ENCODE measurements at places on chromosomes 6 and 20.
A peak's percentile ranks its signal among the peaks of the same experiment; 100 is the strongest.

- DNase-seq: no peak
Measured at GRCh38 chr20:19375395-19375794, 163.0 kb downstream of the SLC24A3 start.

- DNase-seq: no peak
Measured at GRCh38 chr6:81801489-81801888, 49.0 kb upstream of the TENT5A start.

GRCh38 chr6:138231381-138231886, 13.1 kb upstream of the PBOV1 start:
- DNase-seq: peak; percentile 62

DNA sequence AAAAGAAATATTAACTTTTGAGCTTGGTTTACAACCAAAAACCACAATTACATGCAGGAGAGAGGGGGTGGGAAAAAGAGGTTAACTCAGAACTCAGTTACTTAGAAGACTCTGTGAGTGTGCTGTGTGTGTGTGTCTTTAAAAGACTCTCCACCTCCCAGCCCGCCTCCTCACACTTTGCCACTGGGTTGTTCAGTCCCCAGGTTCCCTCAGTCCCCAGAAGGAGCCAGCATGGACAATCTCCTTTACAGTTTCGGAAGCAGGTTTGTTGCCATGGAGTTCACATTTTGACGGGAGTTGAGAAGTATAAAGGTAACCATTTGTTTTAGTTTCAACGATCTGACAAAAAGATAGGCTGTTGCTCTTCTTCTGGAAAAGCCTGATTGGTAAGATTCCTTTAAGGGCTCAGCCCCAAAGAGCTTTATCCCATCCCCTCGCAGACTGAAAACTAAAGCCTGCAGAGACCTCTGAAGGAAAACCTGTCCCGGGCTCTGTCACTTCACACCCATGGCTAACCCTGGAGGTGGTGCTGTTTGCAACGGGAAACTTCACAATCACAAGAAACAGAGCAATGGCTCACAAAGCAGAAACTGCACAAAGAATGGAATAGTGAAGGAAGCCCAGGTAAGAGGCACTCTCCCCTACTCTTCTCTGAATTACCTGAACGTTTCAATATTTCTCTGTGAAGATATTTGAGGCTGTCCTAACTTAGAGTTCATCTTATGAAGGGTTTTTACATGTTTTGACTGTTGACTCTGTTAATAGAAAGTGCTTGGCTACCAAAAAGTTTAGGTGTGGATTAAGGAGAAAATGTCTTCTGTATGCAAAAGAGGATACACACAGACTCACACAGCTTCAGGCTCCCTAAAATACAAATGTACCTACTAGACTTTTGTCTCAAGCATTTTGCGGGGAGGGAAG, at the start of gene SPTLC3:
SPTLC3 (plus strand) TSS at position 212 of the 921 bp plus-strand sequence; CDS start at position 508, 296 bp downstream.
- DNase-seq: peak; percentile 77

- DNase-seq: no peak
Measured at GRCh38 chr6:87879132-87879861, 168.3 kb upstream of the SPACA1 start.

GRCh38 chr20:42857446-42857845, 332.3 kb downstream of the PTPRT start:
- DNase-seq: no peak

- DNase-seq: no peak
Measured at GRCh38 chr20:14360416-14360815, 23.0 kb upstream of the FLRT3 start.

DNA sequence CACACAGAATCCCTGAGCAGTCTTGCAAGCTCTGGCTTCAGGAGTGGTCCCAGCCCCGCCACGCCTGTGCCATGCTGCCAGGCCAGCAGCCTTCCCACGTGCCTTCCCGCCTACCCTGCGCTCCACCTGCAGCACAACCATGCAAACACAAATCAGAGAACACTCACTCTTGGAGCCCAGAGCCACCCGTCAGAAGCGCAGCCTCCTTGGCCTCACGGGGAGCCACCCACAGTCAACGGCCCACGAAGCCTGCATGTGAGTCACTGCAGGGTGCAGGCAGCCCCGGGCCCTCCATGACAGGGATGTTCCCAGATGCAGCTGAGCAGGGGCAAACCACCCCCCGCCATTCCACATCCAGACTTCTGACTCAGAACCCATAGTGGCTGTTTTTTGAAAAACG, 217.0 kb downstream of the DLL1 start:
- DNase-seq: no peak

DNA sequence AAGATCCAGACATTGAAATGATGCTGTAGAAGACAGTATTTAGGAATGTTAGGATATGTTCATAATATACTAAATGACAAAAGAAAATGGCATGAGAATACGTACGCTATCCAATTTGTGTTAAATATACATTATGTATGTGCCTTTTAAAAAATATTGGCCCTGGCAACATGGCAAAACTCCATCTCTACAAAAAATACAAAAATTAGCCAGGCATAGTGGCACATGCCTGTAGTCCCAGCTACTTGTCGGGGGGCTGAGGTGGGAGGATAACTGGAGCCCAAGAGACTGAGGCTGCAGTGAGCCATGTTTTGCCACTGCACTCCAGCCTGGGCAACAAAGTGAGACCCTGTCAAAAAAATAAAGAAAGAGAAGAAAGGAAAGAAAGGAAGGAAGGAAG, 155.7 kb downstream of the DOK5 start:
- DNase-seq: no peak

DNA sequence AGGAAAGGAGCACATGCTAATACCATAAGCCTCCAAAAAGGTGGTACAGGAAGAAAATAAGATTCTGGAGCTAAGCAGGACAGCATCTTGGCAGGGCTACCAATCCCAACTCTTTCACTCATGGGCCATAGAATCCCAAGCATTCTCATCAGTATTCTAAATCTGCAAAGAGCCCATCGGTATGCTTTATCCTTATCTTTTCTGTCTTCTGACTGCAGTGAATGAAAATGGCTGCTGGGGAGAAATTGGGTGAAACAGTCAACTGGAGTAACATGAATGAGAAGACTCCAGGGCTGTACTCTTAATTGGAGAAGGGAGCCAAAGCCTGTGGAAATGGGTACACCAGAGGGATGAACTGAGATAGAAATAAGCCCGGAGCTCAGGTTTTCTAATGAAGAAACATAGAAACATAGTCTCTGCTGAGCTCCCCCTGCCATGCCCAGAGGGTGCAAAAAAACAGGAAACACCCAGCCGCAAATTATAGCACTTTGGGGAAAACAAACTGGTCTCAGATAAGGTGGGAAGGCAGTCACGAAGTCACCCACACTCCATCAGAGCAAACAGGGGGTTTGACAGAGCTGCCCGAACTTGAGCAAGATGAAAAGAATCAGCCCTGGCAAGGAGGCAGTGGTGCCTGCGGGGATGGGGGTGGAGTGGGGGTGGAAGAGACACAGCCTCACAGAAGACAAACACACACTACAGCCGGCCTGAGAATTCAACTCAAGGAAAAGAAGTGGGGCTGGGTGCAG, 35.4 kb upstream of the E2F3 start:
- no peak for DNase-seq

DNA sequence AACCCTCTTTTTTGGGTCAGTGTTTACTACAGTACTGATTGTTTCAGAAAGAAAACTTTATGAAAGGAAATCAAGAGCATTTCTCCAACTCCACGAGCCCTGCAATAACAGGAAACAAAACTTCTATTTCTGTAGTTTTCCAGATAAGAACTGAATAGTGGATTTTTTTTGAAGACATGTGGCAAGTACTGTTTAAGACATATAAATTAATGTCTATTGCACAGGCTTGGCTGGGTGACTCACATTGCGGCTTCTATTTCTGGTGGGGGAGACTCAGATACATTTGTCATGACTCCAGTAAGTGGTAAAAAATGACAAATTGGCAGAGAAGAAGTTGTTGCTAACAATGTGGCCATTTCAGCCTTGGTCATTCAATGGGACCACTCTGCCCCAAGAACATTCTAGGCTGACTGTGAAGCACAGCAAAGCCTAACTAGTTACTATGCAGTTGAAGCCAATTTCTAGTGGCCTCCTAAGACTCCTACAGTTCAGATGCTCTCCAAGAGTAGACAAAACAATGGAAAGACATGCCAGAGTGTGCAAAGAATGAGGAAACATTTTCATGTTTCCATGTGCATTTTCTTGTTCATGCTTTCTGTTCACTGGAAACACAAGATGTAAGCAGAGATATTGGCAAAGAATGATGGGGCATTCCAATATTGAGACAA, 200.9 kb downstream of the EDN1 start:
- no peak for DNase-seq

- no peak for DNase-seq
Measured at GRCh38 chr6:68575765-68576439, 59.2 kb upstream of the ADGRB3 start.

DNA sequence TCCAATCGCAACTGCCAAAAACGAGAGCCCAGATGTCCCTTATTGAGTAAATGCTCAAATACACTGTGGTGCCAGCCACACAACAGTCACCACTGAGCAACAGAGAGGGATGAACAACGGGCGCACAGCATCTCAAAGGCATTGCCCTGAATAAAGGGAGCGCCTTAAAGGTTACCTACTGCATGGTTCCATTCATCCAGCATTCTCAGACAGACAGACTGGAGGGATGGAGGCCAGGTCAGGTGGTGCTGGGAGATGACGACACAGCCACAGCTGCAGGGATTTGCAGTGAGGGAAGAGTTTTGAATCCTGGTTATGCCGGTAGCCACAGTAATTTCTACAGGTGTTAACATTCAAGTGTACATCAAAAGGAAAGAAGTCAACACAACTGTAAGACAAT, 615.5 kb upstream of the AGPAT4 start:
- DNase-seq: no peak

DNA sequence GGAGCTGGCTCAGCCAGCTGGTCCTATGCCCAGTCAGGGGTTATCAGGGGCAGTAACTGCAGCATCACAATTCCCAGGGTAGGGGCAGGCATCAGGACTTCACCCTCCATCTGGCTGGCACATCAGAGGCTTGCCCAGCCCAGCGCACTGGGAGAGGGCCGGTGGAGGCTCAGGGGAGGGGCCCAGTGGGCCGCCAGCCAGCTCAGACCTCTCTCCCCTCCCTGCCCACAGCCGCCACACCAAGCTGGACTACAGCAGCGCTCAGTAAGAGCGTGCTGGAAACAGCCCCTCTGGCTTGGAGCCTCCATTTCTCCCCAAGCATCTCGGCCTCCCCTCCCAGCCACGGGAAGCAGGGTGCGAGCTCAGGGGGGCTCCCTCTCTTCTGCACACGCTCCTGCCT, 22.0 kb downstream of the ADA start:
- DNase-seq: no peak

GRCh38 chr6:112939563-112939962, 592.4 kb downstream of the RFPL4B start:
- DNase-seq: no peak

DNA sequence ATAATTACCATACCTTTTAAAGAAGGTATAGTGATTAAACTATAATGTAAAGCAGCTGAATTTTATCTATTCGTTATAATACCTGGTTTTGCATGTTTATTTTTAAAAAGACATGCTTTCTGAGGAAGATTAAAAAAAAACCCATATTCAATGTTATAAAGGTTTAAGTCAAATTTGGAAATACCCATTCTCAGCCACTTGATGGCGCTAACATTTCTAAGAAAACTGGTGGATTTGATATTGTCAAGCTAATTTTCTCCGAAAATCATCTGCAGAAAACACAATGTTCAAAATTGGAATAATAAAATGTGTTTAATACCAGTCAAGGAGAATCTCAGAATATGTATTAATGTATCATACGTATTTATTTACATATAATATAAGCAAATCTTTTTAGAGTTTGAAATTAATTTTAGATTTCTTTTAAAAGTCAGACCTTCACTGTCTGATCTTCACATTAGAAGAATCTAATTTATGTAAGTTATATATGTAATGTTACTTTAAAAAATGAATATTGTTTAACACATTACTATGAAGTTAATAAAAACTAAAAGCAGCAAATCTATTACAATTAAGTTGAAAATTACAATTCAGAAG, 35.0 kb downstream of the SHPRH start:
- no peak for DNase-seq

DNA sequence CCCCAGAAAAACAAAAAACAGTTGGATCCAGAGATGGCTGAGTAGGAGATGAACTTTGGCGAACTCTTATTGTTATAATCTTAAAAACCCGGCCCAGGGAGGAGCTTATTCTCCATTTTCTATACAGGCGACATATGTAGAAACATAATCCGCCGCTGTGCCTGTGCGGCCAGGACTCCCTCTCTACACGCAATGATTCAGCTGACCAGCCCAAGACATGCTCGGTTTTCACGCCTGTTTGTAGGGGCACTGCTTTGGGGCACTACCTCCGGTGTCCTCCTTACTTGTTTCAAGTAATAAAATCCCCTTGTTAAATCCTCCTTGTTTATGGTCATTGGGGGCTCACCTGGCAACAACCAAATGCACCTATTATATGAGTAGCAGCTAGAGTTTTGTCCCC, 89.9 kb downstream of the SEL1L2 start:
- no peak for DNase-seq

GRCh38 chr20:50588034-50588736, 78.0 kb downstream of the PTPN1 start:
- no peak for DNase-seq

DNA sequence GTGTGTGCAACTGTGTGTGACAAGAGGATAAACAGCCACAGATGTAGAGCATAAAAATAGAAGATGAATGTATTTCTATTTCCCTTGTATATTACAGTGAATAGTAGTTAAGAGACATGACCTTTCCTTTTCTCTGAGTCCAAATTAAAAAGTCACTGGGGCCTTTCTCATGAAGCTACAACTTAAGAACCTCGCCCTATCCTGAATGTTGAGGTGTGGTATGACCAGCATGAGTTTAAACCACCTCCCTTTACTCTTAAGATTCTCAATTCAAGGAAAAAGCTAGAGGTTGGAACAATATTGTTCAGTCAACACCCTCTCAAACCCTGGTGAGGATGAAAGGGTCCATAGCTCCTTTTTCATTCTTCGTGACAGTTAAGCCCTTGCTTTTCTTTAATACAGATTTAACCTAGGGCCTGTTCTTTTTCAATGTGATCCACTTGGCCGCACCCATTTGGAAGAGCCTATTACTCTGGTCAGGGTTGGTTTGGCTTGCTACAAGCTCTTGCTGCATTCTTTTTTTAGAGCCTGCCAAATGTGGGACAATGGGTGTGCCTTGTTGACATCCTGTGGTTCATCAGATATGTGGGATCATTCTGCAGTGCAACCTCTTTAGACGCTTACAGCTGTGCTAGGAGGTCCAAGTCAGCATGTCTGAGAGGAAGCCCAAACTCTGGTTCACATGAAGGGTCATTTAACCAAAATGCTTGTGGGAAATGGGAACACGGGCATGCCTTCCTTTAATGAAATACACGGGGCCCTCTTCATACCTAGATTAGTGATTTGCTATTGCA, 290.0 kb downstream of the HAO1 start:
- DNase-seq: no peak

GRCh38 chr20:50346374-50347283, 156.0 kb downstream of the CEBPB start:
- DNase-seq: peak; percentile 52

DNA sequence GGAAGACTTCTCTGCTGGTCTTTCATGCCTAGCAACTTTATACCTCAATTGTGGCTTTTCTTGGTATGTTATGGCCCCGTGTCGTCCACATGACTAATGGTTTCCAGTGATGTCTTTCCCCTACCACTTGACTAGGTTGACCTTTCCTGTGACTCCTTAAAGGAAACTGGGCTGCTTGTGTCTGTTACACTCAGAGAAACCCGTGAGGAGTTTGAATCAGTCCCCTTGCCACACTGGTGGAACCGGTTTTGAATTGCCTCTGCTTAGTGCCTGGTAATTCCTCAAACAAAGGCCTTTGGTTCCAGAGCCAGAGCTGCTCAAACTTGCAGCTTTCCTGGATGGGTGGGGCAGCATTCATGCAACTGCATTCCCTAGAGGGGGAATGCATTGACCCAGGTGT, 21.9 kb downstream of the ECT2L start:
- peak; percentile 94 for DNase-seq

- DNase-seq: no peak
Measured at GRCh38 chr6:10441655-10442009, 26.8 kb upstream of the TFAP2A start.

Measured in urinary bladder (tissue), 4 donors.